ENCODE measurements at places on chromosomes 3 and 15.

DNA sequence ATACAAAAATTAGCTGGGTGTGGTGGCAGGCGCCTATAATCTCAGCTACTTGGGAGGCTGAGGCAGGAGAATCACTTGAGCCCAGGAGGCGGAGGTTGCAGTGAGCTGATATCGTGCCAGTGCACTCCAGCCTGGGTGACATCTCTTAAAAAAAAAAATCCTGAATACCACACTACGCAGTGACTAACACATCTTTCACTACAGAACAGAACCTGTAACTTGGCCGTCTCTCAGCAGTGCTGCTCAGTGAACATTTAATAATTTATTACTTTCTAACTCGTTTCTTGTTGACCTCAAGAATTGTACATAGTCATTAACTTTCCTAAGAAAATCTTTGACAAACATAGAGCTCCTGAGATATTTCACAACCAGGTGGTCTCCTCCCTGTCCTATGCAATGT lies 3.8 kb downstream of the GREM1 start:
- no peak for DNase-seq

DNA sequence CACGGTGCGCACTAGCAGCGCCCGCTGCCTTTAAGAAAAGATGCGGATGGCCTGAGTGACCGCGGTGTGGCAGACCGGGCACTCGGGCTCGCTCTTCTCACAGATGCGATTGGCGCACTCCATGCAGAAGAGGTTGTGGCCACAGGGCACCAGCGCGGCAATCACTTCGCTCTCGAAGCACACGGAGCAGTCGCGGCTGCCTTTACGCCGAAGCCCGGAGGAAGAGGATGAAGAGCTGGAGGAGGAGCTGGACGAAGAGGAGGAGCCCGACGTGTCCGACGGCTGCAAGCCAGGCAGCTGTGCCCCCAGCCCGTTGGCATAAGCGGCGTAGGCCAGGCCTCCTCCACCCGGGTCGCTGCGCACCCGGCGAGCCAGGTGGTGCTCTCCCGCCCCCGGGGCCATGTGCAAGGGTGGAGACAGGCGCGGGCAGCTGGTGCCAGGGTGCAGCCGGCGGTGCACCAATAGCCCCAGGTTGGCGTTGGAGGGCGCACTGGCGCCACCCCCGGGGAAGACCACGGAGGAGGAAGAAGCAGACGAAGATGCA lies 2.6 kb downstream of the MEX3B start:
- DNase-seq, result no peak

GRCh38 chr3:111538111-111538510 lies 3.9 kb upstream of the CD96 start:
- DNase-seq, result no peak

DNA sequence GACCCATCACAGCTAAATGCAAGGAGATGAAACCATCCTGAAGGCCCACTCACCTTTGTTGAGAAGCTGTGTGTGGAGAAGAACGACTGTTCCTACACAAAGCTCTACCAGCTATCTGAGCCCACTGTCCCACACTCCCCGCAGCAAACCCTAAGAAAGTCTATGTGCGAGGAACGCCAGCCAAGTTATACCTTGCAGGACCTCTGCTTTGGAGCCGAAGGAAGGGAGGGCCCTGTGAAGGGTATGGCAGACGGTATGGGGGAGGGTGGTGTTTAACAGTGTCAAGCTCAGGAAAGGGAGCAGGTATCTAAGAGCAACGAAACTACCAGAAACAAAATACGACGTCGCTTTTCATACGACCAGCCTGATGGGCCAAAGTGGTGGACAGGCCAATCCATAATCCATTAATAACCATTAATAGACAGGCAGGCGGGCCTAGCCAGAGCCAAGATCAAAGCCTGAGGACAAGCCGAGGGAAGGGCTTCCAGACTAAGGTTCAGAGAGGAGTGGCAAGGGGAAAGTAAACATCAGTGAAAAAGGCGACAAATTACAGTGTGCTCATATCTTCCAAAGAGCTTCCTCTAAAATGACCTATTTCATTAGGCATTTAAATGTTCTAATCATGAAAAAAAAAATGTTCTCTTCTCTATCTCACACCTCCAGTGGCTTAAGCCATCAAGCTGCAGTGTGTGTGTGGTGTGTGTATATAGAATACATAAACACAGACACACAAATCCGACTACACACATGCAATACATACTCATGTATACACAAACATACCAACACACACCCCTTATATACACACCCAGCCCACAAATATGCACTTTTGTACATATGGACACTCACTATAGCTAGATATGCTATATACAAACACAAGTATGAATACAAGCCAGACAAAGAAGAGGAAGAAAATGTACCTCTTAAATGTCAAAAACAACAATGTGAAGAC lies 43.9 kb downstream of the PTPN23 start:
- no peak for DNase-seq

GRCh38 chr3:101340591-101340990 lies 20.2 kb upstream of the IMPG2 start:
- DNase-seq, result no peak

- DNase-seq, result no peak
Measured at GRCh38 chr3:95715128-95715527, 1099.3 kb upstream of the EPHA6 start.

- DNase-seq, result no peak
Measured at GRCh38 chr3:170741756-170742529, 128.1 kb downstream of the RPL22L1 start.

GRCh38 chr3:160018959-160019358 lies 30.3 kb downstream of the IL12A start:
- DNase-seq, result no peak

DNA sequence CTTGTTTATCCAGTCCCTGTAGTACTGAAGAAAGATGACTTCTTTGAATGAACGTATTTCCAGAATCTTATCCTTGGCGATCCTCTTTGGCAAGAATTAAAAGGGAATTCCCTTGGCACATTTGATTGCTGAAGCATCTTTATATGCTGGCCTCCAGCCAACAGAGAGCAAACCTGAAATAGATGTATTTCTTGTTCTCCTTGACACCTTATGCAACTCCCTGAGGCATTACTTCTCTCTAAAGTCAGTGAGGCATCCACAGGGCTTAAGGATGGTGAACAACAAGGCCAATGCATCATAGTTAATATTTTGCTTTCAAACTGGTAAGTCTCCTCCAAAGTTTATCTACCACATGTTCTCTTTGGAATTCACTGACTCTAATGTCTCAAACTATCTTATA lies 450.9 kb upstream of the THRB start:
- DNase-seq, result no peak

DNA sequence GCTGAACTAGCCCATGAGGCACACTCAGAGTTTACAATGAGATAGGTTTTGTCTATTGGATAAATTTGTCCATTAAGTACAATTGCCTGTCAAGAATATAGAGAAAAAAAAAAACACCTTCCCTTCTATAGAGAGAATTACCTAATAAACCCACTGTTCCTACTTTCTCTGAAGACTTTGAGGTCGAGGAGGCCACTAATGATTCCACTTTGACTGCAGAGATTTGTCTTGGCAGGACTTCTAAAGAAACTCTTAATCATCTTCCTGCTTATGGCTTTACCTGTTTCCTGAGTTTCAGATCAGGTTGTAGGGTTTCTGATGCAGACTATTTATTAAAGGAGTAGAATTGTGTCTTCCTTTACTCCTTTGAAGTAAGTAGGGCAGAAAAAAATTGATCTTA lies 342.4 kb upstream of the KCNMB2 start:
- DNase-seq, result no peak

DNA sequence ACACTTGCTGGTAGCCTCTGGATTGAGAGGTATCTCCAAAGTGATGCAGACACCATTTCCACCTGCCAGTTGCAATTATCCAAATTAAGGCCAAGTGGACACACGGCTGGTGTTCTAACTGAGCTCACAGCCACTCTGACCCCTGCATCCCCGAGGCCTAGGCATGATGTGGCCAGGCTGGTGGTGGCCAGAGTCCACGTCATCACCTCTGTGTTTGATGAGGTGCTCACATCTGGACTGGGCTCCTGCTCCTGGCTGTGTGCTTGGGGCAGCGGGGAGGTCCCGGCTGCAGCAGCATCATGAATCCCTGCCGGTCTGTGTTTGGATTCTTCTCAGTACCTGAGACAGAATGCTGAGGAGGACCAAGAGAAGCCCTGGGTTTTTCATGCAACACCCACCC lies 4.9 kb downstream of the OXTR start:
- DNase-seq, result no peak

DNA sequence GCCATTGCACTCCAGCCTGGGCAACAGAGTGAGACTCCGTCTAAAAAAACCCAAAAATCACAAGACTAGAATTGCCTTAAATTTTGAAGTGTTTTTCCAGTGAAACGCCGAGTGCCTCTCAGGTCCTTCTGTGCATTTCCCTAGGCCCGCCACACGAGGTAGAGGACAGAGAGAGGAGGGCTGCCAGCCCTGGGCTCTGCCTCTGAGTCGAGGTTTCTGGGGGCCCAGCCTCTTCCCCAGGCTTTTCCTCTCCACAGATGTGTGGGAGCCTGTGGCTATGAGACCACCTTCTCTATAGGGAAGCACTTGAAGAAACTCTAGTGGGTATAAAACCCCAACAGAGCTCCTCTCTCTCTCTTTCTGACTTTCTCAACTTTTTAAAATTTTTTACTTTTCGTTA lies 10.9 kb upstream of the EHD4 start:
- DNase-seq, result no peak

DNA sequence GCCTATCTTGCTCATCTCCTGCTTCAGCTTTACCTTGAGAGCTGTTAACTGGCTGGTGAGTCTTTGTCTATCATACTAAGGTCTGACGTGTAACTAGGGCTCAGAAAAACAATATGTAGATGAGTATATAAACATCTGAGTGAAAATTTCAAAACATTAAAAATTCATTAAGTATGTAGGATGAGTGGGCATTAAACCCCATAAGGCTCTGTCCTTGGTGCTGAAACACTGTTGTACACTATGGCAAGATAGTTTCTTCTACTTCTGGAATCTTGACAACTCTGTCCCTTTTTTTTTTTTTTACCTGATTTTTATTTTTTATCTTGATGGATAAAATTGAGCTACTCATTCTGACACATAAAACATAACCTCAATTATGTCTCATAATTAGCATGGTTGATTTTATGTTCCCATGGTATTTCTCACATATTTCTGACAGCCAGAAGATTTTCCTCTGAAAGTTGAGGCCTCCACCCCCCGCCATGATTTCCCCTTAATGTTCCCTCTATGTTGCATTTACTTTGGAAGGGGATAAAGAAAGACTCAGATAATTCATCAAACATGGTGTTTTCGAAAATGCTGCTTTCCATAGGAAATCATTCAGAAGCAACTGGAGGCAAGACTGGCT lies 54.3 kb downstream of the DGKG start:
- no peak for DNase-seq

GRCh38 chr3:168707900-168708299 lies 612.2 kb upstream of the GOLIM4 start:
- no peak for DNase-seq

GRCh38 chr3:137121704-137122314 lies 164.0 kb downstream of the IL20RB start:
- no peak for DNase-seq

- no peak for DNase-seq
Measured at GRCh38 chr3:78178740-78179363, 1139.0 kb downstream of the ROBO2 start.

DNA sequence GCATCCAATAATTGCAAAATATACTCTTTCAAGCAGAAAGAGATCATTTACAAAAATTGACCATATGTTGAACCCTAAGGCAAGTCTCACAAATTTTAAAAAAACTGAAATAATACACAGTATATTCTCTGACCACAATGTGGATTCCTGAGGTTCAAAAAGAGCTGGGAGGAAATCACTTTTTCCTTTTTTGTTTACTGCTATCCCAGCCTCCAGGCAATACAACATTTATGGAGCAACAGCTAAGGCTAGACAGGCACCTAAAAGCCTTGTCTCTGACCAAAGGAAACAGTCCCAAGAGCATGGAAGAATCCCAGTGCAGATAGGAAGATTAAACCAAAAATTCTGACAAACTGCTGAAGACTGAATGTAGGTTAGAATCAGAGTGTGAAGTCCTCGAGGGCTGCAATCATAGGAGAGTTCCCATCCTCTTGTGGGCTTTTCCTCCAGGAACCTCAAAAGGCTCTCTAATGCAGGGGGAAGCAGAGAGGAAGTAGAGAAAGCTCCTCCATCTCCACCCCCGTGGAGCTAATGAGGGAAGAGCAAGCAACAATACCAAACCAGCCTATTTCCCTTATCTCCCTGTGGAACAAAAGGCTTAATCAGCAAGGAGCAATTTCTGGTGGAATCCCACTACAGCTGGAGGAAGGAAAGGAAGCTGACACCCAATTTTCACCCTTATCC lies 57.0 kb downstream of the TMCC1 start:
- no peak for DNase-seq

DNA sequence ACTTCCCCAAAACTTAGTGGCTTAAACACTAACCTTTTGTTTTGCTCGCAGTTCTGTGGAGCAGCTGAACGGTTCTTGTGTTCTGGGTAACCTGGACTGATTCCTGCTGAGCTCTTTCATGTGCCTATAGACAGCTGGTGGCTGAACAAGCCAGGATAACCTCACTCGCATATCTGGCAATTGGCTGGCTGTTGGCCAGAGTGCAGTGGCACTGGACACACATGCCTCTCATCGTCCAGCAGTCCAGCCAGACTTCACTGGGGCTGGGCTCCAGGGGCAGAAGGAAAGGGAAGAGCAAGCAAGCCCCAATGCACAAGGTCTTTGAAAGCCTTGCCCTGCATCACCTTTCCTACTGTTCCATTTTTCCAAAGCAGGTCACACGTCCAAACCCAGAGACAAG lies 53.6 kb upstream of the GATA2 start:
- DNase-seq, result no peak

- no peak for DNase-seq
Measured at GRCh38 chr3:144407335-144407734, 435.7 kb downstream of the DIPK2A start.

DNA sequence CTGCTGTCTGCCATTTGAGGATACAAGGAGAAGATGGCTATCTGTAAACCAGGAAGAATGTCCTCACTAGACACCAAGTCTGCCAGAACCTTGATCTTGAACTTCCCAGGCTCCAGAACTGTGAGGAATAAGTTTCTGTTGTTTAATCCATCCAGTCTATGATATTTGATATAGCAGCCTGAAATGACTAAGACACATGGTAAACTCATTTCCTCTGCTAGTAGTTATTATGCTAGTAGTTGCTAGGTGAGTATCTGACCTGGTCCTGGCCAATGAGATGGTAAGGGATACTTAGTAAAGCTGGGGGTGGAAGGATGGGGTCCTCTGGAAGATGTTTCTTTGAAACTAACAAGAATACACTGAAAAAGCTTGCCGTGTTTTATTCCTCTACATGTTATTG lies 280.7 kb upstream of the ARHGEF26 start:
- no peak for DNase-seq

DNA sequence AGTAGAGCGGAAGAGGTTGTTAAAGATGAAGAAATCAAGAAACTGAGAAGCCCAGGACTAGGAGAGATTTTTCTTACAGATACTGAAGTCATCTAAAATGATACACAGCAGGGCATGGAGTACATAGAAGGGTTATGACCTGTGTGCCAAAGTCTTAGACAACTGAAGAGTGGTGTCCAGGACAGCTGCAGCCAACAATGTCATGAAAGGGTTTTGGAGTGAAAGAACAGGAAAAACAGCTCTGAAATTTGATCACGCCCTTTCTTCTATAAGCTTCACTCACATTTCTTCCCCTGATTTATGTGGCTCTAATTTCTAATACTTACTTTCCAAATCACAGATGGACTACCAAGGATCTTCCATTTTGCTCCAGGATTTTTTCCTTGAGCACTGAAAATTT lies 3.0 kb downstream of the CFAP20DC start:
- DNase-seq, result no peak

- no peak for DNase-seq
Measured at GRCh38 chr3:106810300-106810875, 566.9 kb upstream of the CCDC54 start.

GRCh38 chr15:90884719-90885431 lies 571 bp downstream of the FES start:
- no peak for DNase-seq

GRCh38 chr3:159837725-159838124 lies 150.9 kb upstream of the IL12A start:
- DNase-seq, result no peak
